ENCODE measurements at places on chromosomes 5 and 9.

GRCh38 chr5:157026789-157027424, 32.0 kb downstream of the HAVCR1 start:
- DNase-seq: no peak

DNA sequence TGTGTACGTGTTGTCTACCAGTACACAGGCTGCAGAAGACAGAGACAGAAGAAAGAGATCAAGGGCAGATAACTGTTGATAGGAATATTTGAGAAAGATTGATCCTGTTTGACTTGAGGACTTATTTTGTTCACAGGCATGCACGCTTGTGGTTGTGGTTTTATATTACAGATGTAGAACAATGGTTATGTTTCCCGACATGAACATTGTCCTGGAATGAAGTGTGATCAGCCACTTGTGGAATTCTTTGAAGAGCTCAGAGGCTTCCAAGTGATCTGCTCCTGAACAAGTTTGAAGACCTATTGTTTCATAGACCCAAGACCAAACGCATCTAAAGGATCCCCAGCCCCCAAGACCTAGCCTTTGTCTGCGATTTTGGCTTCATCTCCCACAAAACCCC, 13.7 kb downstream of the TEX53 start:
- DNase-seq: no peak

DNA sequence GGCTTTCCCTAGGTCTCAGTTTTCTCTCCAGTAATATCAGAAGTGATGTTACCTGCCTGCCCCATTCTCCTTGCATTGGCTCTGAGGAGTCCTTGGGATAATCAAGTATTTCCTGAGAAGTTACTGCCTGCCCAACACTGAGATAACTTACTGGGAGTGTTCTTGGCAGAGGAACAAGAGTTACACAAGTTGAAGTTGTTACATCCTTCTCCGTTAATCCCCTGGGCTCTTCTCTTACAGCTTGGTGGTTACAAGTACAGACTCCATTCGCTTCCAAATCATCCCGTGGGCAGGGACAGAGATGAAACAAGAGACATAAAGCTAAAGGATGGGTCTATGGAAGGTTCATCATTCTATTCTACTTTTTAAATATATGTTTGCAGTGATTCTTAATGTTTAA, 74.1 kb upstream of the SAP30L start:
- no peak for DNase-seq

DNA sequence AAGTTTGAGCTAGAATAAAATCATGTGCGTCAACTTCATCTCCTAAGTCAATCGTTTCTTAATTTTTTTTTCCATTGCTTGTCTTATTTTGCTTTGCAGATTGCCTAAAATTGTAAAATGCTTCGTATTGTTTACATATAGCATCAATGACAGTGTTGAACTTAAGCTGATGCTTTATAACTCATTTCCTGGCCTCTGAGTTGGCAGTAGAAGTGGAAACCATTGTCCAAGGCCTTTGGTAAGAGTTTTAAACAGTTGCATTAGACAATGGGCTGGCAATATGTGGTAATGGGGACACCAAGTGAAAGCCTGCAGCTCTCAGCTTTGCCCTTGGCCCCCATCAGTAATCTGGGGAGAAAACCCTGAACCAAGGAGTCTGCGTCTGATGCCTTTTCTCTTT, 154.8 kb upstream of the GAS1 start:
- no peak for DNase-seq

DNA sequence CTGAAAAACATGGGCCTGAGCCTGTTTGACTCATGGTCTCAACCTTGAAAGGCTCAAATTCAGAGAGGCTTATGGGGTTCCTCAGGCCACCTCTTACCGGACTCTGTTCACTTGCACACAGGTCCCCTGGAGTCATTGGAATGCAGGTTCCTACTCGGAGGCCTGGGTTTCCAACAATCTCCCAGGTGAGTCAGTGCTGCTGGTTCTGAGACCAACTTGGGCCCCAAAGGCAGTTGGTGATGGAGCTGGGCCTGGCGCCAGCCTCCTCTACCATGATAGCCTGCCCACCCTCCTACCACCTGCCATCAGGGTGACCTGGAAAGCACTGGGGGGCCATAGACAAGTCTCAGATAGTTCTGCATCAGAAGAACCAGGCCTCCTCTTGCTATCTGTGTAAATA, 188.4 kb downstream of the RGS3 start:
- DNase-seq: no peak

- DNase-seq: no peak
Measured at GRCh38 chr9:20538092-20538491, 84.2 kb downstream of the MLLT3 start.

GRCh38 chr5:126624534-126624933, 23.8 kb downstream of the PHAX start:
- DNase-seq: no peak

GRCh38 chr5:135398160-135398854, 724 bp downstream of the MACROH2A1 start:
- no peak for DNase-seq

GRCh38 chr5:65672796-65673195, 48.0 kb downstream of the SHLD3 start:
- DNase-seq: no peak

DNA sequence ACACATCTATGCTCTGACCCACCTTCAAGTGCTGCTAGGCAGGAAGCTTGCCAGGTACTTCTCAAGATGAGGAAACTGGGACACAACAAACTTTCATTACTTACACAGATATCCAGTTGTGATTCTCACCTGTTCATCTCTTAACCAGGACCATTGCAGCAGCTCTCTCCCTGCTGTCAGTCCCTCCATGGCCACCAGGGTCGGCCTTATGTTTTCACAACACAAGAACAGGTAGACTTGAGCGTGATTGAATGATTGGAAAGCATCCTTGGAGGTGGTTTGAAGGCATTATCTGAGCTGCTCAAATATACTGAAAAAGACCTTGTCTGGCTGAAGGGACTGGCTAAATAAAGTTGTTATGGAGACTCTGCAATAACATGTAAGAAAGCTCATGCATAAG, 94.4 kb downstream of the MTREX start:
- no peak for DNase-seq

GRCh38 chr5:77957-78804, 13.8 kb upstream of the PLEKHG4B start:
- DNase-seq: peak; percentile 66

Measured in type B pancreatic cell (in vitro differentiated cells).